Activated naive CD8-positive, alpha-beta T cell treated with anti-CD3 and anti-CD28 coated beads for 36 hours (primary cell): ENCODE measurements at places on chromosomes 3 and 15. TPM values are rescaled to one million over a fixed set of nuclear protein-coding genes. Genes with fewer than 3 reads are reported as not detected.
A peak's percentile ranks its signal among the peaks of the same experiment; 100 is the strongest.

The C3orf49 gene
- not detected for total RNA-seq

The SNX33 gene
- 3.3 TPM for total RNA-seq

The CCR3 gene
- not detected for total RNA-seq

The IL20RB gene
- total RNA-seq = 1.1 TPM

The UBL7 gene
- total RNA-seq = 56.8 TPM

The EPHA6 gene
- not detected for total RNA-seq

The CYP1A1 gene
- 4.9 TPM for total RNA-seq

The TMIE gene
- 0.42 TPM for total RNA-seq

The CFAP44 gene
- total RNA-seq = 3.5 TPM

The ZNF502 gene
- total RNA-seq = 2.4 TPM

The HOMER2 gene
- 3.1 TPM for total RNA-seq

The OR5H15 gene
- total RNA-seq = not detected

GRCh38 chr3:101611023-101611422 lies 37.0 kb downstream of the PCNP start:
- H3K4me3 ChIP-seq = no peak overlapping the region
- H3K4me1 ChIP-seq = no peaks in the 10 kb centered on the region
- H3K36me3 ChIP-seq = no peaks in the 10 kb centered on the region
- no peak overlapping the region for H3K27ac ChIP-seq
- H3K27me3 ChIP-seq = no peaks in the 10 kb centered on the region
- DNase-seq = no peak

DNA sequence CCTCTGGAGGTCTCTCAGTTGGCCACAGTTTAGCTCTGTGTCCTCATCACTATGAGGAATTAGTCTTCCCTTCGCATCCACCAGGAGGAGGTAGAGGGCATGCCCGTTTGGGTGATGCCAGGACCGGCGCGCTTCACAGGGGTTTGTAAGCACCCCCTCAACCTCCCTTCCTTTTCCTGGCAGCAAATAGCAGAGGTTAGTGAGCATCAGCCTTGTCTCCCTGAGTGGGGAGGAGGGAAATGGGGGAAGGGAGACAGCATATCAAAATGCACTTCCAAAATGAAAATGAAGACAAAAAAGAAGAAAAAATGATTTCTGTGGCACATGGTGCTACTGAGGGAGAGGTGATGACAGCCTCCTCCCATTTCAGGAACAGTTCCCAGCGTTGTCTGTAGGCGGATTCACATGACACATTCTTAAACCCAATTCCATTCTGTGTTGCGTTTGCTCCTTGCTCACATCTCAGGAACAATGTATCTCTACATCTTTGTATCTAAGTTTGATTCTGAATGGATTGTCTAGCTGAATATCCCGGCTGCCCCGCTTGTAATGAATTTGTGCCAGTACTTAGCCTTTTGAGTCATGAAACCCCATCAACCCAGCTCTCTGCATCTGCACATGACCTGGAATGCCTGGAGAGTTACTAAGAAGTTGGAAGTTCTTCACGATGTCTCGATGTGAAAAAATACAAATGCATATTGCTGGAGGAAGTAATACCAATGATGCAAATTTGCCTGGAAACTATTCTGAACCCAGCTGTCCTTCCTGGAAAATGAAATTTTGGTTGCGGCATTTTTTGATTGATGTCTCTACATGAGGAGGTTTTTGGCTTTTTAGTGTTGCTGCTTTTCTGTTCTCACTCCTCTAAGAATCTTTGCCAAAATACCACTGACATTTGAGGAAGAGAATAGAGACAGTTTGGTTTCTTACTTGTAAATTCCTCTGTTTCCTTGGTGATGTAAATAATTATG lies 45.2 kb downstream of the TYRO3 start:
- H3K27ac ChIP-seq = no peak overlapping the region
- H3K4me1 ChIP-seq = peaks cover 12% of the 10 kb centered on the region
- no peaks in the 10 kb centered on the region for H3K36me3 ChIP-seq
- peaks cover 15% of the 10 kb centered on the region for H3K27me3 ChIP-seq
- H3K4me3 ChIP-seq = peak overlapping the region; percentile 54

DNA sequence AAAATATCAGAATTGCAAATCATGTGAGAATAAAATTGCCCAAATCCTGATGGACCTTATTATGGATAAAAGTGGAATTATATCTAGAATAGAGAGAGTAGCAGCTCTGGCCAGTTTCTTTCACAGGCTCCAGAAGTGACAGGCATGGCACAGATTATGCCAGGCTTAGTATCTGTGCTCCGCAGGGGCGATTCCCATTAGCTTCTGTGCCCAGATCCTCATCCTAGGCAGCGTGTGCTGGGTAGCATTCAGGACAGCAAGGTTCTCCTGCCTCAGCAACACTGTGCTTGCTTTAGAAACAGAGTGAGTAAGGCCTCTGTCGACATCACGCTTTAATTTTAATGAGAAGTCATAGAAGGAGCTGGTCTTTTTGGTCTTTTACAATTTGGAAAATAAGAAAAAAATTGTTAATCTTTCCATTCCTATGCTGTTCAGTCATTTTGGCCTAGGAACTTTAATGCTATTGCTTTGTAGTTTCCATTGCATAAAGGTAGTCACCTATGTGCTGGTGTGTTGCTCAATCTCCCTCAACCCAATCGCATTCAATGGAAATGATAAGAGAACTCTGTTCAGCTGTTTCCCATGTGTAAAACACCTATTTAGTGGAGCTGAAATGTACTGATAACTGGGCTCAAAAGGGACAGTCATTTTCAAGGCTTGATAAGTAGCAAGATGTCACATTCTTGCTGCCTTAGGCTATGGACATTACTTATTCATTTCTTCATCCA lies 770.1 kb downstream of the AGBL1 start:
- no peak overlapping the region for H3K4me3 ChIP-seq
- H3K4me1 ChIP-seq = no peaks in the 10 kb centered on the region
- no peak overlapping the region for H3K27ac ChIP-seq
- peaks cover 14% of the 10 kb centered on the region for H3K27me3 ChIP-seq
- no peaks in the 10 kb centered on the region for H3K36me3 ChIP-seq

DNA sequence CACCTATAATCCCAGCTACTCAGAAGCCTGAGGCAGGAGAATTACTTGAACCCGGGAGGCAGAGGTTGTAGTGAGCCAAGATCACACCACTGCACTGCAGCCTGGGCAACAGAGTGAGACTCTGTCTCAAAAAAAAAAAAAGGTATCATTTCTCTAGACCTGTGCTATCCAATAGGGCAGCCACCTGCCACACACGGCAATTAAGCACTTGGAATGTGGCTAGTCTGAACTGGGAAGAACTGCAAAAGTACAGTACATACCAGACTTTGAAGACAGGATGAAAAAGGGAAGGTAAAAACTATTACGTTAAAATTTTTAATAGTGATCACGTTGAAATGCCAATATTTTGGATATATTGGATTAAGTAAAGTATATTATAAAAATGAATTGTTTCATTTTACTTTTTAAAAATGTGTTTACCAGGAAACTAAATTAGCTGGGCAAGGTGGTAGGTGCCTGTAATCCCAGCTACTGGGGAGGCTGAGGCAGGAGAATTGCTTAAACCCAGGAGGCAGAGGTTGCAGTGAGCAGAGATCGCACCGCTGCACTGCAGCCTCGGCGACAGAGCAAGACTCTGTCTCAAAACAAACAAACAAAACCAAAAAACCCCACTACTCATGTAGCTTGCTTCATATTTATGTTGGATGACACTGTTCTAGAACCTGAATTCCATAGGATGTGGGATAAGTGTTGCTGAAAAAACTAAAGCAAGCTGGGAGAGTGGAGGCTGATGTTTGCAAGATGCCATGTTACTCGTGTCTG lies 2.3 kb downstream of the CYP8B1 start:
- no peaks in the 10 kb centered on the region for H3K27me3 ChIP-seq
- DNase-seq = no peak
- H3K36me3 ChIP-seq = no peaks in the 10 kb centered on the region
- no peaks in the 10 kb centered on the region for H3K4me1 ChIP-seq

GRCh38 chr3:9912294-9912935 lies 4.5 kb upstream of the IL17RC start:
- no peak overlapping the region for H3K27ac ChIP-seq
- DNase-seq = no peak
- H3K4me3 ChIP-seq = no peak overlapping the region
- peaks cover 20% of the 10 kb centered on the region for H3K4me1 ChIP-seq

DNA sequence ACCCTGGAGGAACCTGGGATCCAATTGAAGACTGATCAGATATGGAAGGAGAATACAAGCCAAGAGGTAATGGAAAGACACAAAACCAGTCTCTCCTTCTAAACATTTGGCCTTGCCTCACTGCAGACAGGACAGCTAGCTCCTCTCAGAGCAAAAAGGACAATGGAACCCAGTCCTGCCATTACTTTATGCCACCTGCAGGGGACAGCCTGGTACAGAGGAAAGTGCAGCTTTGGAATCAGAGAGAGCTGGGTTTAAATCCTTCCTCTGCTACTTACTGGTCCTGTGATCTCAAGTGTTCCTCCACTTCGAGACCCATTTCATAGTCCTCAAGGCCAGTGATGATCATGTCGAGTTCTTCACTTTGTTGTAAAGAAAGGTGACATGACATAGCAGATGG lies 159.4 kb upstream of the SMAD3 start:
- DNase-seq = no peak
- no peaks in the 10 kb centered on the region for H3K27me3 ChIP-seq
- H3K4me3 ChIP-seq = no peak overlapping the region
- peaks cover 1% of the 10 kb centered on the region for H3K4me1 ChIP-seq
- no peaks in the 10 kb centered on the region for H3K36me3 ChIP-seq

DNA sequence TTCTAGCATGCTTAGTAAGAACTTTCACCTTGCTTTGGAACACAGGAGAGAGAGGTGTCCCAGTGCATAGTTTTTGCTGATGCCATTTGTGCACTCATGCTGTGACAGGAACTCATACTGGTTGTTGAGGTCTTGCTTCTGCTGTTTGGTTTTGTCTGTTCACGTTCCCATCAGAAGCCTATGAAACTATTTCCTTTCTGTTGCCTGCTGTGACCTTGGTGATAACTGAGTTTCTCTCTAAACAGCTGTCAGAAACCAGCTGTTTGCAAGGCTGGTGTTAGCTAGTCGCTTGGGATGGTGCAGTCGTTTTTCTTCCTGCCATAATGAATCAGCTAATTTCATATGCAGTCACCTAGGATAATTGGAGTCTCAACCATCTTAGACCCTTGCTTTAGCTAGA lies 724.1 kb downstream of the GRM7 start:
- DNase-seq = no peak
- no peak overlapping the region for H3K4me3 ChIP-seq
- no peaks in the 10 kb centered on the region for H3K27me3 ChIP-seq
- H3K27ac ChIP-seq = no peak overlapping the region
- H3K36me3 ChIP-seq = no peaks in the 10 kb centered on the region
- no peaks in the 10 kb centered on the region for H3K4me1 ChIP-seq

DNA sequence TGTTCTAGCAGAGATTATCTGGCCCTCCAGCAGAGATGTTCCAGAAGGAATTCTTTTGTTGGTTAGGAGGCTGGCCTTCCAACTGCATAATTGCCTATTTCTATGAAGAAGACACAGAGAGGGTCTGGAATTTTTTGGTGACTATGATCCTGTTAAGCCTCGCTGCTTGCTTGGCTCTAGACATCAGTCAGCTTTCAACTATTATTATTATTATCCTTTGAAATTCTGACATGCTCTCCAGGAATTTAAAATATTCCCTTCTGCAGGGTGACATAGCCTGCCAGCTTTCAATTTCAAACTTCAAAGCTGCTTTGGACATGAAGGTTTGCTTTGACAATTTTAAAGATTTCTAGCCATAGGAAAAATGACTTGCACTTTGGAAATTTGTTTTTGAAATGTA lies 26.3 kb upstream of the ZNF148 start:
- H3K4me1 ChIP-seq = no peaks in the 10 kb centered on the region
- H3K27ac ChIP-seq = no peak overlapping the region
- no peak for DNase-seq

DNA sequence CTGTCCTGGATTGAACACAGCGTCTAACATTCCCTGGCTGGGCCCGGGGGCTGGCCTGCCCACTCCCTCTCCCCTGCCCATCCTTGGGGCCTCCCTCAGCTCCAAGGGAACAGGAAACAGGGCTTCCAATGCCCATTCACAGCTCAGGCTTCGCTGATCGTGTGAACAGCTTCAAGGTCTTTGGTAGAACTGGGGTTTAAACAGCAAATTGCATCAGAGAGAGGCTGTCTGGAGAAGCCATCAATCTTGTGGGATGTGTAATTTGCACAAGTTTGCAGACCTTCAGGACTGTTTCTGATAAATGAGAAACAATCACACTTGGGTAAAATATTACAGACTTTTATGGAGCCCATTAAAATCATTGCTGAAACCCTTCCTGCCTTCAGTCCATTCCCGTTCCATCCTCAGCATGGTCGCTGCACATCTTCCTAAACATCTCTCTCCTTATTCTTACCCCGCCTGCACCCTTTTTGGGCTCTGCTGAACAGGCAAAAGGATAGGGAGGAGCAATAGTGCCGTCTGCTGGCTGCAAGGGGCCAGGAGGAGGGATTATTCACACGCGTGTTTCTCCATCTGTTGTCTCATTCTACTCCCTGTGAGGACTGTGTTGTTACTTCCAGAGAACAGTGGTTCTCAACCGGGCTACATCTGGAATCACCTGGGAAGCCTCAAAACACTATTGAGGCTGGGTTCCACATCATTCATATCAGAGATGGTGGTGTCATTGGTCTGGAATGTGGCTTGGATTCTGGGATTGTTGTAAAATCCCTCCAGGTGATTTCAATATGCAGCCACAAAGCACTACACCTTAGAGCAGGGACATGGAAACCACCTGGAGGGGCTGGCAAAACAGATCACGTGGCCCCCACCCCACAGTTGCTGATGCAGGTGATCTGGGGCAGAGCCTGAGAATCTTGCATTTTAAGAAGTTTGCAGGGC lies 116.3 kb downstream of the CLSTN2 start:
- H3K4me3 ChIP-seq = no peak overlapping the region
- no peak for DNase-seq
- H3K36me3 ChIP-seq = no peaks in the 10 kb centered on the region
- H3K4me1 ChIP-seq = no peaks in the 10 kb centered on the region
- no peak overlapping the region for H3K27ac ChIP-seq

GRCh38 chr3:119234610-119235009 lies 6.1 kb downstream of the B4GALT4 start:
- peak overlapping the region; percentile 14 for H3K4me3 ChIP-seq
- H3K27ac ChIP-seq = peak overlapping the region; percentile 67
- H3K27me3 ChIP-seq = no peaks in the 10 kb centered on the region

DNA sequence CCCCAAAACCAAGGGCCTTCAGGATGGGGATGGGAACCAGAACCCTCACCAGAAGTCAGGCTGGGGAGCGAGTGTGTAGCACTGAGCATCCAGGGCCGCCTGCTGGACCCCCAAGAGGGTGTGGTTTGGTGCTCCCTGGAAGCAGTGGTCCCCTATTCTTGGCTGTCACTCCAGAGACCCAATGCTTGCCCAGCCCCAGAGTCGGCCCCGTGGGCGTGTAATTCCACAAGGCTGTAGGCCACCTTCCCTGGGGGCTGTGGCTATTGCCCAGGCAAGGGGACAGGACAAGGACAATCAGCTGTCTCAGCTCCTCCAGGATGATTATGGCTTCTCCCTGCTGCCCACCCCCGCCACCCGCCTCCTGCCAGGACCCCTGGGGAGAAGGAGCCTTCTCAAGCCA lies 14.5 kb downstream of the IGDCC3 start:
- no peaks in the 10 kb centered on the region for H3K4me1 ChIP-seq
- peaks cover 10% of the 10 kb centered on the region for H3K27me3 ChIP-seq
- no peak for DNase-seq
- no peak overlapping the region for H3K27ac ChIP-seq

GRCh38 chr15:82916161-82916952 lies 36.2 kb downstream of the HOMER2 start:
- no peak for DNase-seq
- no peak overlapping the region for H3K4me3 ChIP-seq
- no peaks in the 10 kb centered on the region for H3K27me3 ChIP-seq
- H3K4me1 ChIP-seq = no peaks in the 10 kb centered on the region

- no peak for DNase-seq
- H3K27me3 ChIP-seq = no peaks in the 10 kb centered on the region
- H3K36me3 ChIP-seq = peaks cover 3% of the 10 kb centered on the region
- H3K4me3 ChIP-seq = no peak overlapping the region
Observed at GRCh38 chr3:123498761-123499160, 49.9 kb upstream of the ADCY5 start.
